ENCODE measurements at places on chromosomes 4 and X.
A peak's percentile ranks its signal among the peaks of the same experiment; 100 is the strongest.

DNA sequence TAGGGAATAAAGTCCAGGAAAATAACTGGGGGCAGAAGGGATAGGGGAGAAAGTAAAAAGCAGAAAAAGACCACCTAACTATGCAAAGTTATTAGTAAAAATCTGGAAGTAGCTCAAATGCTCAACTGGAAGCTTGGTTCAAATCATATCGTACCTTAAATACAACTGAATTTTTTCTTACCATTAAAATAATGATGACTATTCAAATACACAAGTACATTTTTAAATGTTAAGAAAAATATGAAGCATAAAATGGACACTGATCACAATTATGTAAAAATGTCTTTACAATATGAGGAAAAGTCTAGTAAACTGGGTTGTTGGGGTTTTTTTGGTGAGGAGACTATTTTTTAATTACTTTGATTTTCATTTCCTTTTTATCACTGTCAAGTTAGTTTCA is 3.1 kb downstream of the BRWD3 start:
- no peak for DNase-seq

DNA sequence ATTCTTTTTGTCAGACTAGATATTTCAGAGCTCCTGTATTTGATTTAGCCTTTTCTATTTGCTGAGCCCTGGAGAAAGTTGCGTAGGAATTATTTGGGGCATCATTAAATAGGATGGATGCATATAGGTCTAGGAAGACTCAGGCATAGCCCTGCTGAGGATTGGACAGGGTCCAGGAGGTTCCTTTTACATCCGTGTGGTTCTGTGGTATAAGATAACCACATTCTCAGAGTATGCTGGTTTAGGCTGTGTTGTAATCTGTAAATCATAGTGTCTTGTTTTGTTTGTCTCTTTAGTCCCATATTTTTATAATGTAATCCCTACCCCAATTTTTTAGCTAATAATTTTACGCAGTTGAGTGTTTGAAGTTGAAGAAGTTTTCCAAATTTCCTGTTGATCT is 513.7 kb downstream of the RPA4 start:
- no peak for DNase-seq

GRCh38 chr4:99983289-99983943 is 33.3 kb upstream of the H2AZ1 start:
- DNase-seq: no peak

DNA sequence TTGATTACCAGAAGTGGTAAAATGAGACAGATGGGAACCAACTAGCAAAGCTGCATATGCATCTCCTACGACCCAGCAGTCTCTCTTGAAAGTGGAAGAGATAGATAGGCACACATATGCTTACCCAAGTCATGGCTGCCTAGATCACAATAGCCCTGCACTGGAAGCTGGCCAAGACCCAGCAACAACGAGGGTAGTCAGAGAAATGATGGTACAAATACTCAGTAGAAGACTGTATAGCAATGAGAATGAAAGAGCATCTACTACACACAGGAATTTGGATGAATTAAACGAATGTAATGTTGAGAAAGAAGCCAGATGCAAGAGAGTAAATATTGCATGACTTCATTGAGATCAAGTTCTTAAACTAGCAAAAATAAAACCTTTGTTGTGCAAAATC is 100.3 kb upstream of the FAT1 start:
- no peak for DNase-seq

- DNase-seq: no peak
Measured at GRCh38 chr4:88187766-88188165, 29.3 kb upstream of the ABCG2 start.

DNA sequence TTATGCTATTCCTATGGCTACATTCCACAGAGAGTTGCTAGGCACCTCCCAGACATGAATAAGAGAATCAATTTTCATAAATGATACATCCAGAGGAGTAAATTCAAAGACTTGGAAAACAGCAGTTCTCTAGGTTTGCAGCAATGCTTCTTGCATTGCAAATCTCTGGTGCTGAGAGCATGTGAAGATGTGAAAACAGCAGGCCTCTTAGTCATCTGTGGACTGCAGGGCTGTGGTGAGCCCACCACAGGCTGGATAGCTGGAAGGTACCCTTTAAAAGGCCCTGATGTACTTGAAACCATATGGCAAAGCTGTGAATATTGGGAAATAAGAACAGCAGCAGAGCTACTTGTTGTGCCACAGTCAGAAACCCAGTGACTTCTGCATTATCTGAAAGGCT is 2135.9 kb downstream of the ARAP2 start:
- DNase-seq: no peak

DNA sequence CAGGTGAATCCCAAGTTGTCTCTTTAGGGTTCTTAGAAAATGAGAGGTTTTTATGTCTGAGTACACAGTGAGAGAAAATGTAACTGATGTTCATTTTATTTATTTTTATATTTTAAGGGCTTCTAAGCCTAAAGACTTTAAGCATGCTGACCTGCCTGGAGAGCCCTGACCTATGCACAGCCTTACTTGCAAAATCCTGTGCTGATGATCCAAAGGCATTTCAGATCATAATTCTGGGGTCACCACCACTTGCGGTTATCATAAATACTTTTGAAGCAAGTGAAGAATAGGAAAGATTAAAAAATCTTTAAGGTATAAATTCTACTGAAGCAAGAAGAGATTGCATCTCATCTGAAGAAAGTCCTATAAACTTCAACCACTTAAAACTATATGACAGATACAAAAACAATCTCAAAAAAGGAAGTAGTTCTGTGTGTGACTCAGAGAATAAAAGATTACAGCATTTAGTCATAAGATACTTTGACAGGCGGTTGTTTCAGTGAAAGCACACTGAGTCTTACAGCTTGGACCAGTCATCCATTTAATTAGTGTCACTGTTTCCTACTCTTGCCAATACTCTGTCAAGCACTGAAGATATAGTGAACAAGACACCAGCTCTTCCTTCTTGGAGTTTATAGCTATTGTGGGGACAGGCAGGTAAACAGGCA is 245.2 kb upstream of the DIPK2B start:
- DNase-seq: peak; percentile 88

DNA sequence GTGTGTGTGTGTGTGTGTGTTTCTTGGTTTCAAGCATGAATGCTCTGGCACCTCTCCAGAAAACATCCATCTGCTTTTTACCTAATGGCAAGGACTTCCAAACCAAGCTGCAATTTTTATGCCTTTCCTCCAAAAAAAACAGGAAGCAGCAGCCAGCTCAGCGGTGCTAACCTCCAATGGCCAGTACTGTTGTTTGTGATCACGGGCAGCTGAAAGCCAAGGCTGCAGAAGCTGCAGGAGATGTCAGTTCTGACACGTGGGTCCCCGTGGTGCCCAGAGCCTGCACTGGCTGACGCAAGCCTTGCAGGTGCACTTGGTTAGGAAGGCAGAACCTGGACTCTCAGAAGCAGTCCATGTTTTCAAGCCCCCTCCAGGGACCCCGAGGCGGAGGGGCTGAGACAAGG is 313.6 kb upstream of the DDX53 start:
- no peak for DNase-seq

- peak; percentile 34 for DNase-seq
Measured at GRCh38 chr4:128521648-128522111, 234.1 kb upstream of the PGRMC2 start.

DNA sequence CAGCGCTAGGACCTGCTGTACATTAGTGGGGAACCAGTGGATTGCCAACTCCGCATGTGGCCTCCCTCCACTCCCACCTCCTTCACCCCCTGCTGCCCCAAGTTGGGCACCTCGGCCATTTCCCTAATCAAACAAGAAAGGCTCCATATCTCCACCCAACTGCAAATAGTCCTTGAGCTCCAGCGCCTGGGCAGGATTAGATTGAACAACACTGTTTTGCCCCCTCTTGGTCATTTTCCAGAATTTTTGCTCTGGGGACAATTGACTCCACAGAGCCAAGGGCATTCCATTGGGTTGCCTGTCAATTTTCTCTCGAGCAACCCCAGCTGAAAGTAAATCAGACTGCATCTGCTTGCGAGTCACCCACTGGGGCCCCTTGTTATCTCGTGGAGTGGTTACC is 29.6 kb downstream of the CXCL13 start:
- DNase-seq: no peak

DNA sequence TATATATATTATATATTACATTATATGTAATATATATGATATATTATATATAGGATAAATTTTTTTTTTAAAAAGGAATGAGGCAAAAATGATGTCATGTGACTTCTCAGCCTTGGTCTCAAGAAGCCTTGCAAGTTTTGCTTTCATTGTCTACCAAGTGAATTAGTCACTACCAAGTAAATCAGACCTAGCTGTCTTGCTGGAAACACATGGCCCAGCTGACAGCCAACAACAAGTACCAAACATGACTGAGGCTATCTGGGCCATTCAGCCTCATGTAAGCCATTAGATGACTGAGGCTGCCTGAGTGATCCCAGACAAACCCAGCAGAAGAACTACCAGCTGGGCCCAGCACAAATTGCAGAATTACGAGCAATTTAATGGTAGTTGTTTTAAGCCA is 44.9 kb downstream of the HAND2 start:
- no peak for DNase-seq

Data from bronchial epithelial cell (primary cell).